ENCODE measurements at places on chromosomes 1 and 21. TPM values are rescaled to one million over a fixed set of nuclear protein-coding genes. Genes with fewer than 3 reads are reported as not detected.

DNA sequence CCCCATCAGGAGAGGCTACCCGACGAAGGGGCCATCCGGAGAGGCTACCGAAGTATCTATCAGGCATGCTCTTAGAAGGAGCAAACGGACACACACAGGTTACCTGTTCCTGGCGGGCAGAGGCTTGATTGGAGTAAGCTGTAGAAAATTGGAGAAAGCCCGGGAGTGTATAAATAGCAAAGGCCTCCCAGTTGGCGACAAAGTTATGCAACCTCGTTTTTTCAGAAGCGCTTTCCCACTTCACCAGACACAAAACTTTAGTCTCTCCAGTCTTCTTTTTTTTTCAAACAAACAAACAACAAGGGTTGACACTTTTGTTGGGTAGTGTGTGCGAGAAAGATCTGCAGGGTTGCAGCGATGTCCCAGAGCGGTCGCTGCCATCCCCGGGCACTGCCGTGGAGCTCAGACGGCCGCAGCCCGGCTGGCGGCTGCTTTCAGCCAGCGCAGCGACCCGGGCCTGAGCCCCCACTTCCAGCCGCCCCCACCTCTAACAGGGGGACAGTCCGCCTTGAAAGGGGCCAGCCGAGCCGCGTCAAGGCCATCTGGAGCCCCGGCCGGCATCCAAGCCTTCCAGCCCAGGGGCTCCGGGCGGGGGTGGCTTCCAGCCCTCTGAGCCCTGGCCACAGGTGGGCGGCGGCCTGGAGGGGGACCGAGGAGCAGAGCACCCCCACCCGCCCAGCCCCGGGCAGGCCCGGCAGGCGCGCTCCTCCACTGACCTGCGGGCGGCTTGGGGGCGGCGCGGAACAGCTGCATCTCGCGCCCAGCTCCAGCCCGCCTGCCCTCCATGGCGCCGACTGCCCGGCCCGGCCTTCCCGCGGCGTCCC, 616 bp downstream of the MCOLN3 start:
- H3K36me3 ChIP-seq, result no peaks in the 10 kb centered on the region
- H3K4me3 ChIP-seq, result no peak overlapping the region
- H3K27me3 ChIP-seq, result peaks cover 30% of the 10 kb centered on the region
- peaks cover 29% of the 10 kb centered on the region for H3K4me1 ChIP-seq

GRCh38 chr1:22754106-22754768, 43.6 kb downstream of the EPHB2 start:
- no peak for DNase-seq
- H3K27ac ChIP-seq, result no peak overlapping the region
- no peaks in the 10 kb centered on the region for H3K4me1 ChIP-seq
- no peaks in the 10 kb centered on the region for H3K27me3 ChIP-seq
- H3K36me3 ChIP-seq, result no peaks in the 10 kb centered on the region

- peak overlapping the region; percentile 31 for H3K4me3 ChIP-seq
- peaks cover 4% of the 10 kb centered on the region for H3K27me3 ChIP-seq
- H3K27ac ChIP-seq, result no peak overlapping the region
- H3K36me3 ChIP-seq, result no peaks in the 10 kb centered on the region
Observed at GRCh38 chr1:17181781-17182464, 23.0 kb upstream of the PADI1 start.

DNA sequence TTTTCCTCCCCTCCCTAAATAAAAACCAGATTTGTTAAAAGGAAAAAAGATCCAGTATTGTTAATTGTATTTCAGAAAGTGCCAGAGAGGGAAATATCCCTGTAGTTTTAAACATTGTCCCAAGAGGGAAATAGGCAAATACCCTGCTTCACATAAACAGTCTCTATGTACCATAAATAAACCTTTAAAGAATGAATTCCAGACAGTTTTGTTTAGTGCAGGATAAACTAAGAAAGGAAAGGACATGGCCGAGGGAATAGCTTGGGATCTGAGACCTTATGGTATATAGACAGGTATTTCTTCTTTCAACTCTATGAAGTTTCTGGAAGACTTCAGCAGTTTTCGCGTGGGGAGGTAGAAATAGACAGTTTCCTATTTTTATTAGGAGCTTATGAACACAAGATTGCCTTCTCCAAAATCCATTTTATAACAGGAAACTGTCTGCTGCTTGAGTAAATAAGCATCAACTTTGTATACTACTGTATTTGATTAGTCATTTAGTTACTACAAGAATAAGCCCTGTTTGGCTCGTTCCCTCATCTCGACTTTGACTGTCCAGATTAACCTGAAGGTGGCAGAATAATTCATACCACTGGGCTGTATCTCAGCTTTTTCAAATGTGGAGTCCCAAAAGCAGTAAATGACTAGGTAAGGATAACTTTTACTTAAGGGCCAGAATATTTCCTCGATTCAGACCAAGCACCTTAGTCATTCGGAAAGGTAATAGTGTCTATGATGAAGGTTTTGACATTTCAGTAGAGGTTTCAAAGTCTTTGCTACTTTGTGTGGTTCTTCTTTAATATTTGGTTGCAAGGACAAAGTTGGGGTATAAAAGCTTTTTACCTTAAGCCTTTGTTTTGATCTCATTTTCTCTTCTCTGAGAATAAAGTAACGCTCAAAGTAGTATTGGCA, 177.5 kb downstream of the VPS13D start:
- peaks cover 55% of the 10 kb centered on the region for H3K36me3 ChIP-seq
- no peak overlapping the region for H3K4me3 ChIP-seq
- peak; percentile 66 for DNase-seq
- H3K27me3 ChIP-seq, result no peaks in the 10 kb centered on the region
- no peaks in the 10 kb centered on the region for H3K4me1 ChIP-seq
- no peak overlapping the region for H3K27ac ChIP-seq

- H3K27ac ChIP-seq, result no peak overlapping the region
- no peaks in the 10 kb centered on the region for H3K4me1 ChIP-seq
- H3K27me3 ChIP-seq, result no peaks in the 10 kb centered on the region
Observed at GRCh38 chr1:208264469-208265121, 20.4 kb upstream of the PLXNA2 start.

DNA sequence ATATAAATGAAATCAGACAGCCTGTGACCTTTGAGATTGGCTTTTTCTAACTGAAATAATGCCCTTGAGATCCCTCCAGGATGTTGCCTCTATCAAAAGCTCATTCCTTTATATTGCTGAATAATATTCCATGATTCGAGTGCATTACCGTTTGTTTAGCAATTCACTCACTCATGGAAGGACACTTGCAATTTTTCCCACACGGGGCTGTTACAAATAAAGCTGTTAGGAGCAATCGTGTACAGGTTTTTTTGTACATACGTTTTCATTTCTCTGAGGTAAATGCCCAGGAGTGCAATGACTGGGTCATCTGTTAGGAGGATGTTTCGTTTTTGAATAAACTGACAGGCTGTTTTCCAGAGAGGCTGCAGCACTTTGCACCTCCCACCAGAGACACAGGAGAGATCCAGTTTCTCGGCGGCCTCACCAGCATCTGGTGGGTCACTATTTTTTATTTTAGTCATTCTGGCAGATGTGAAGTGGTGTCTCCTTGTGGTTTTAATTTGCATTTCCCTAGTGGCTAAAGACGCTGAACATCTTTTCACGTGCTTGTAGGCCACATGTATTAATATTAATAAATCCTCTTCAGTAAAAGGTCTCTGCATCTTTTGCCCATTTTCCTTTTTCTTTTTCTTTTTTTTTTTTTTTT, 11.0 kb downstream of the PRDM15 start:
- H3K4me1 ChIP-seq, result no peaks in the 10 kb centered on the region
- no peak overlapping the region for H3K4me3 ChIP-seq
- DNase-seq, result no peak
- no peak overlapping the region for H3K27ac ChIP-seq
- no peaks in the 10 kb centered on the region for H3K36me3 ChIP-seq

DNA sequence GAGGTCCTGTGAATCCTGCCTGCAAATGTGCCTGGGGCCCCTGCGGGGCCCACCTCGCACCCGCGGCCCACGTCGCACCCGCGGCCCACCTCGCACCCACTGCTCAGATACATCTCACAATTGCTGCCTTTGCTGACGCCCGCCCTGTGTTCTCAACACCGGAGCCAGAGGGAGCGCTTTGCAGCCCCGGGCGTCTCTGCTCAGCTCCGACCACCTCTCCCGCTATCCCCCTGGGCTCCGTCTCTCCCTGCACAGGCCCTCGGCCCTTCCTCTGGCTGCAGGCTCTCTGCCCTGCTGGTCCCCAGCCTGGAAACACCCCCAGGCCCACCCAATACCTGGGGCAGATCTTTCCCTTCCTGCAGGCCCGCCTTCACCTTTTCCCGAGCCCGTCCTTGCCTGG, 44.8 kb downstream of the TP73 start:
- H3K36me3 ChIP-seq, result no peaks in the 10 kb centered on the region
- no peak for DNase-seq
- no peak overlapping the region for H3K27ac ChIP-seq
- no peaks in the 10 kb centered on the region for H3K4me1 ChIP-seq
- no peaks in the 10 kb centered on the region for H3K27me3 ChIP-seq

- no peaks in the 10 kb centered on the region for H3K4me1 ChIP-seq
- DNase-seq, result no peak
- no peaks in the 10 kb centered on the region for H3K36me3 ChIP-seq
- H3K27me3 ChIP-seq, result peaks cover 6% of the 10 kb centered on the region
- H3K27ac ChIP-seq, result no peak overlapping the region
- no peak overlapping the region for H3K4me3 ChIP-seq
Observed at GRCh38 chr1:54971317-54971791, 9.1 kb upstream of the TMEM61 start.

DNA sequence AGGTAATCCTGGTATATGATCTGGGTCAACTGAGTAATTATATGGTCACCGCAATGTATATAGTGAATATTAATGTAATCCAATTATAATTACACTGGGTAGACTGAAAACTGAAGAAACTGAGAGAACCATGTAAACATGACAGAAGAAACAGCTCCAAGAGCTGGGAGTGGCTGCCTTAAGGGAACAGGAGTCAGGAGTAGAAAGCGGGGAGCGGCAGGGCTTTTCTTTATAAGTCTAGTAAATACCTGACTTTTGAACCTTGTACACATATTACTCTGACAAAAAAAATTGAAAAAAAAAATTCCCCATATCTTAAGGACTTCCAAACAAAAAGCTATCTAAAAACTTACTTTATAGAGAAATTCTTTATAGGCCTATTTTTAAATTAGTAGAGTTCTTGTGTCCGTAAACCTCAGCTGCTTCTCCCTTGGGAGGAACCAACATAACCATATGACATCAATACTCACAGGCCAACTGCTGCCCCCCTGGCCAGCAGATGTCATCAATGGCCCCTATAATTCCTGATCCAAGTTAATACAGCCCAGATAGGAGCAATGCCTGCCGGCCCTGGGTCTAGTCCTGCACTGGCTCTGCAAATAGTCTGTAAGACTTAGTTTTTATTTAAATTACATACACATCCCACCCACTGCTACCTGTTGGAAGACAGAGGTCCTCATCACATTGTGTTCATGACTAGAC, 33.8 kb downstream of the THAP3 start:
- DNase-seq, result no peak
- H3K4me1 ChIP-seq, result no peaks in the 10 kb centered on the region
- peaks cover 6% of the 10 kb centered on the region for H3K36me3 ChIP-seq
- H3K27ac ChIP-seq, result no peak overlapping the region

GRCh38 chr21:36707763-36708285, 8.9 kb downstream of the SIM2 start:
- no peak overlapping the region for H3K27ac ChIP-seq
- H3K4me1 ChIP-seq, result peaks cover 12% of the 10 kb centered on the region
- DNase-seq, result no peak
- peaks cover 28% of the 10 kb centered on the region for H3K27me3 ChIP-seq
- H3K36me3 ChIP-seq, result no peaks in the 10 kb centered on the region

DNA sequence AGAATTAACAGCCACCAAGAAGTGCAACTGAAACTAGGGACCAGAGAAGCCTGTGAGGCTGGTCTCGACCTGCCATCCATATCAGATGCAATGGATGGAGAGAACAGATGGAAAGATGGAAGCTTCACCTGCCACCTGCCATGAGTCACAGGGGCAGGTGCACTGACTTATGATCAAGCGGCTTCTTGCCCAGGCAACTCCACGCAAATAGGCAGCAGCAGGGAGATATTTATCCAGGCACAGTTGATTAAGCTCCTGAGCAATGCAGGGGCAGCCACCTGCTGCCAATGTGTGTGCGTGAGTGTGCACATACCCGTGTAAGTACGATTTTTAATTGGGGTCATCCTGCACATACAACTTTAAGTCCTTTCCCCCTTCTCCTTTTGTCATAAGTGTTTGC, 174.2 kb downstream of the PTPRU start:
- H3K27me3 ChIP-seq, result no peaks in the 10 kb centered on the region
- no peak for DNase-seq
- H3K36me3 ChIP-seq, result no peaks in the 10 kb centered on the region
- no peaks in the 10 kb centered on the region for H3K4me1 ChIP-seq
- H3K27ac ChIP-seq, result no peak overlapping the region
- no peak overlapping the region for H3K4me3 ChIP-seq

DNA sequence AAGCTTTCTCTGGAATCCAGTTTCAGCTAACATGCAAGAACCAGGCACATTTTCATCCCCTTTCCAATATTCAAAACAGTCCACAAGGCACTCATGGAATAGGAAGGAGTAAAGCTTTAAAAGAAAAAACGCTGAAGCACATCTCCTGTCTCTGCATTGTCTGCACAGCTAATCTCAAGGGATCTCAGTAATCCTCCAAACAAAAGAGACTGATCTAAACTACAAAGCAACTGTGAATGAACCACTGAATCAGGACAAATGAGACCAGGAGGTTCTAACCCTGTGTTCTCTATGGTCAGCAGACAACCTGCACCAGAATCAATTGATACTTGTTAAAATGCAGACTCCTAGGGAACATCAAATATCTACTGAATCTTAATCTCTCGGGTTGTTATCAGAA, 399.0 kb downstream of the HHAT start:
- no peak overlapping the region for H3K4me3 ChIP-seq
- no peaks in the 10 kb centered on the region for H3K36me3 ChIP-seq
- H3K27me3 ChIP-seq, result no peaks in the 10 kb centered on the region
- H3K27ac ChIP-seq, result no peak overlapping the region
- no peak for DNase-seq
- no peaks in the 10 kb centered on the region for H3K4me1 ChIP-seq

GRCh38 chr21:15748586-15748985, 18.8 kb downstream of the USP25 start:
- peaks cover 2% of the 10 kb centered on the region for H3K36me3 ChIP-seq
- H3K4me1 ChIP-seq, result peaks cover 24% of the 10 kb centered on the region
- no peak overlapping the region for H3K27ac ChIP-seq
- no peaks in the 10 kb centered on the region for H3K27me3 ChIP-seq
- no peak overlapping the region for H3K4me3 ChIP-seq
- DNase-seq, result no peak

The DAB1 gene
- 4.0 TPM for total RNA-seq

The MCOLN2 gene
- total RNA-seq, result 6.4 TPM

The PADI1 gene
- total RNA-seq, result not detected

The TPTE gene
- total RNA-seq, result not detected

The BMP8B gene
- total RNA-seq, result 0.39 TPM

The RXRG gene
- not detected for total RNA-seq

The GJA8 gene
- total RNA-seq, result not detected
